Heart left ventricle (tissue), 16 donors: ENCODE measurements at places on chromosomes 2 and 18.

GRCh38 chr2:127455566-127456493, 37.6 kb downstream of the PROC start:
- DNase-seq, result no peak

DNA sequence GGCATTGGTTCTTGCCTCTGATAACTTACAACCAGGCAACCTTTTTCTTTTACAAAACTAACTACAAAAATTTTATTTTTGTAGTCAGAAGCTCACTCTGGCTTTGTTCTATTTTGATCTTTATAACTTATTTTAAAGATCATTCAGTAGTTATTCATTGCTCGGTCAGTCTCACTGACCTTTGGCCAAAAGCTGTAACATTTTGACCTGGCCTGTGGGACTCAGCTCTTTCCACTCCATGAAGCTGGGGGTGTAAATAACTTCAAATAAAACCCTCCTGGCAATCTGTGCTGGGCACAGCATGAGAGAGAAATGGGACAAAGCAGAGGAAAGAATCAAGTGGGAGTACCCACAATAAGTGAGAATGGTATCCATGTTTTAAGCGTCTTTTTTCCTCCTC, 380.7 kb downstream of the SETBP1 start:
- DNase-seq, result no peak

GRCh38 chr2:100603948-100604633, 41.3 kb downstream of the PDCL3 start:
- DNase-seq, result no peak

GRCh38 chr2:70743677-70744076, 24.3 kb downstream of the ADD2 start:
- DNase-seq, result no peak

- no peak for DNase-seq
These were observed 287.8 kb upstream of the CCDC68 start for GRCh38 chr18:55247032-55247431.
